ENCODE measurements at places on chromosomes 3 and 15.
A peak's percentile ranks its signal among the peaks of the same experiment; 100 is the strongest.

DNA sequence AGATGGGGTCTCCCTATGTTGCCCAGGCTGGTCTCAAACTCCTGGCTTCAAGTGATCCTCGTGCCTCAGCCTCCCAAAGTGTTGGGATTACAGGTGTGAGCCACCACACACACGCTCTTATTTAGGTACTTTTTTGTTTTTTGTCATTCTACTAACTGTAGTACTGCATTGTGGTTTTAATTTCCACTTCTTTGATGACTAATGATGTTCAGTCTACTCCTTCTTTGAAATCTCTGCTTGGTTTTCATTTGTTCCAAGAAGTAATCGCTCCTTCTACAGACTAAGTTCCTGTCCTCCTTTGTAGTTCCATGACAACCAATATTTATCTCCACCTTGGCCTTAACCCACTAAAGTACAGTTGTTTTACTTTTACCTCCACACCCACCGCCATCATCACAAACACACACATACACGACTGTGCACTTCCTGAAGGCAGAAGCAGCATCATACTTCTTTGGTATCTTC lies 529 bp upstream of the DLEC1 start:
- no peak for DNase-seq

GRCh38 chr3:66276705-66277274 lies 56.0 kb downstream of the SLC25A26 start:
- no peak for DNase-seq

DNA sequence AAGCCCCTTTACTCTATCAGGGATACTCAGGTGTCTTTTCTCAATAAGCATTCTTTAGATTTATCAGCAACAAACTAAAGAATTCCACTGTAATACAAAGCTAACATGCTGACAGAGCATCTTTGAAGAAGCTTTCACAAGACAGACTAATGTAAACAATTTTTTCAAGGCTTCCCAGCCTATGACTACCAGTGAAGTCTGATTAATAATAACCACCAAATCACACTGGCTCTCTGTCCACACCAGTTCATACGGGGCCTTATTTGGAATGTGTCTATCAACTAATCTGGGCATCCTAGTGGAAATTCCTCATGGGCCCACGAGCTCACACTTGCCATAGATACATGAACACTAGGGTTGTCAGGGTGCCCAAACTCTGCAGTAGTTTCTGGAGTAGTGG lies 84.5 kb downstream of the EFL1 start:
- no peak for DNase-seq

DNA sequence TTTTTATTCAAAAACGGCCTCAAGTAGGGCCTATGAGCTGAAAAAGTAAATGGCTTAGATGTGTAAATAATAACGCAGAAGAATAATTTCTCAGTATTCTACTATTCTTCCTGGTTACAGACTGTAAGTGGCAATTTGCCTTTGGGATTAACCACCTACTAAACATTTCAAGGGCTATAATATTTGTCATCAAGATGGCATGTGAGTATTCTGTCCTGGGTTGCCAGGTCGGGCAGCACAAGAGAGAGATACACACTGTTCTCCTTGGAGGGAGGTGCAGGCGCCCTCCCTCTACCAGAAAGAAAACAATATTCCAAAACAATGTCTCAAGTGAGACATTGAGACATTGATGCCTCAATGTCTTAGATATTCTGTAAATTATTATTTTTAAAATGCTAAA lies 278.4 kb downstream of the OCA2 start:
- DNase-seq: no peak

DNA sequence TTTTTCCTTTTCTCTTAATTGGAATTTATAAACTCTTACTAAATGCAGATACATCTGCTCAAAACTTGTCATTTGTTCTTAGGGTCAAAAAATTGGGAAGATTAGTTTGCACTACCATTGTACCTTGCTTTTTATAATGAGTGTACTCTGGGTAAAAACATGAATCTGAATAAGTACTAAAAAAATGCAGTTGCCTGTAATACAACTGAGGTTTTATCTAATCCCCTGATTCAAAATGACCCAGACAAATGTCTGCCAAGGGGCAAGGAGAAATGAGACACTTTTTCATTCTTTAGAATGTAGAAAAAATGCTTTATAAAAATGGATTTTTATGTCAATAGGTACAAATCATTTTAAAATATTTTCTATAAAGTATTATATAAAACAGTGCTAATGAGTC lies 42.4 kb downstream of the RASA2 start:
- no peak for DNase-seq

DNA sequence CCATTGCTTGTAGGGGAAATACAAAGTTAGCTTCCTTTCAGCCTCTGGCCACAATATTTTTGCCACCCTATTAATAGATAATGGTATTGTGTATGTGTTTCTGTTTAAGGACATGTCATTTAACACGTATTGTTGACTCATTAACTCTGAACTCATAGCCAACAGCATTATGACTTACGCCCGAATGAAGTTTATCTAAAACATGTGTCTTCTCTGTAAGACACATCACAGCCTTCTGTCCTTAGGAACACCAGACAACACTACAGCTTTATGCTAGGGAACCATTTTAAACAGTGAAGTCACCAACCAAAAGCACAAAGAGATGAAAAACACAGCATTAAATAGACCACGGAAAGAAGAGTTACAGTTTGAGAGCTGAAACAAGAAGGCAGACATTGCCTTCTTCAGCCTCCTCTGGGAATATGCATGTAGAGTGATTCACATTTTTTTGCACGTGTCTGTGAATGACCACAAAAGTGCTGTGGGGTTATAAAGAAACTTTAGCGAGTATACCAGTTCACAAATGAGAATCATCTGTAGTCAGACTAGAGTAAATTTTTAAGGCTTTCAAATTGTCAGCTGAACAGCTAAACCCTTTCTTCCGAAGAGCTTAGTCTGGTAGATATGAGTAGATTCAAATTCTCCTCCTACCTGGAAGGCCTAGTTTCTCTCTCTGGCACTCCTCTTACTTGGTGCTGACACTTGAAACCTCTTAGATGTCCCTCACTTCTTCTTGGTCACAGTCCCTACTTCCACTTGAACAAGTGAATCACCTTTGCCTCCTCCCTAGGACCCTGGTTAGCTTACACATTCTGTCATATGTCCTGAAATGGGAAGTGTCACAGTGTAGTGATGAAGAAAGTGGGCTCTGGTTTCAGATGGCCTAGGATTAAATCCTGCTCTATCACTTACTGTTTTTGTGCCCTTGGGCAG lies 32.2 kb downstream of the MCTP2 start:
- DNase-seq: peak; percentile 59

GRCh38 chr3:151843275-151843674 lies 29.4 kb downstream of the AADAC start:
- no peak for DNase-seq

GRCh38 chr15:100770661-100771584 lies 108.7 kb upstream of the ALDH1A3 start:
- no peak for DNase-seq

- DNase-seq: no peak
Observed at GRCh38 chr3:33848624-33849347, 50.4 kb downstream of the PDCD6IP start.

GRCh38 chr3:56303487-56303886 lies 164.8 kb downstream of the ERC2 start:
- no peak for DNase-seq

DNA sequence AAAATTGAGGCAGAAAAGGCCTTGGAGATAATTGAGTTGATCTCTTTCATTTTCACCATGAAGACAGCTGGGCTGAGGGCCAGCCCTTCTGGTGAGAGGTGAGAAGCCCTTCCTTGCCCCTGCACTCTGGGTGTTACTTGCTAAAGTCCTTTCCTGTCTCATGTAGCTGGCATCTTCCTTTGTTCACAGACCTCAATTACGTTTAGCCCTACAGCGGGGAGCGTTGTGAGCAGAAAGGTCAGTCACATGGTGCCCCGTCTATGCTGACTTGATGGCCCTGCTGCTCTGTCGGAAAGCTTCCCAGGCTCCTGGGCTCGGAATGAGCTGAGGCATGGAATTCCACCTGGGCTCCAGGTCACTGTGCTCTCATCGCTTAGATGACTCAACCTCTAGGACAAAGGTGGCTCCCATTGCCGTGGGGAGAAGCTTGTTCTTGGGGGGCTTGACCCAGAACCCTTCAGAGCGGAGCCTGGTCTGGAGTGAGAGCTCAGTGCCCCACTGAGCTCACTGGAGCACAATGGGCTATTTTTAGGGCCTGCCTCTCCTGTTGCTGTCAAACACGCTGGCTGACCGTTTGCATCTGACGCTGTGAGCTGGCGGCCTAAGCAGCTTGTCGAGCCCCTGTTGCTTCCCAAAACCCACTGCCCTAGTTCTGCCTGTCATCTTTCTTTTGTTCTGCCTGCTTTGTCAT lies 47.0 kb downstream of the RPLP1 start:
- DNase-seq: no peak

GRCh38 chr15:66877477-66878271 lies 175.6 kb downstream of the SMAD6 start:
- DNase-seq: no peak

DNA sequence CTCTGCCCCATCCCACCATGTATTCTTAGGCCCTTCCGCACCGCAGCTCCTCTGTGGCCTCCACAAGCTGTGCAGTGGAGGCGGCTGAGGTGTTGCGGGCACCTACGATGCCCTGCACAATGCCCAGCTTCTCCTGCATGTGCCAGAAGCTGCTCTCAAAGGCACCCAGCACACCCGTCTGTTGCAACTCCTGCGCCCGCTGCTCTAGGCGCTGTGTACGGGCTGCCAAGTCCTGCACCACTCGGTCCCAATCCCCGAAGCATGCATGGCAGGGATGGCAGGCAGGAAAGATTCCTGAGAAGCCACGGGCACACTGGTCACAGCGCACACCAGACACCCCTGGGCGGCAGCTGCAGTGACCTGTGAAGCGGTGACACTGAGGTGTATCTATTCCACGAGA lies 3.1 kb upstream of the USP19 start:
- DNase-seq: no peak

DNA sequence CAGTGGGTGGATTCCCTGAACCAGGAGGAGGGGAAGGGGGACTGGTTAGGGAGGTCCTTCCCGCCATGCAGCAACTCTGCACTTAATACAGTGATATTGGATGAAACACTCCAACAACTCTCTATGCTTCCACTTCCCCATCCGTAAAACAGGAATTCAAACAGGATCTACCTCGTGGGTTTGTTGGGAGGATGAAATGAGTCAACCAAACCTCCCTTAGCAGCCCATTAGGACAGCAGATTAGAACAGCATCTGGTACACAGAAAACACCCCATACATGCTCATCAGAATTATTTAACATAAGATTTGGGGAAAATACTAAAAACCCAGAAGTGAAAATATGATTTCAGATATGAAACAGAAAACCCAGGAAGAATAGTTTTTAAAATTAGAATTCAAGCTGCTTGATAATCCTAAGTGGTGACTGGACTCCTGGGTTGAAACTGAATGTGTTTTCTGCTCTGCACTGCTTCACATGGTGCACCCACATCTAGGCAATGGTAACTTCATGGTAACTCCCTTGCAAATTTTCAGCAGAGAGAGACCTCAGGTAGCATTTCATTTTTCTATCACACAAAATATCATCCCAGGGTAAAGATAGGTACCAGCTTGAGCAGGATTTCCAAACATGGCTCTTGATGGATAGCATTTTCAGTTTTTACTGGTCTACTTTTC lies 326.8 kb upstream of the FRG2C start:
- DNase-seq: no peak

GRCh38 chr3:166201476-166201875 lies 364.3 kb upstream of the BCHE start:
- DNase-seq: no peak

DNA sequence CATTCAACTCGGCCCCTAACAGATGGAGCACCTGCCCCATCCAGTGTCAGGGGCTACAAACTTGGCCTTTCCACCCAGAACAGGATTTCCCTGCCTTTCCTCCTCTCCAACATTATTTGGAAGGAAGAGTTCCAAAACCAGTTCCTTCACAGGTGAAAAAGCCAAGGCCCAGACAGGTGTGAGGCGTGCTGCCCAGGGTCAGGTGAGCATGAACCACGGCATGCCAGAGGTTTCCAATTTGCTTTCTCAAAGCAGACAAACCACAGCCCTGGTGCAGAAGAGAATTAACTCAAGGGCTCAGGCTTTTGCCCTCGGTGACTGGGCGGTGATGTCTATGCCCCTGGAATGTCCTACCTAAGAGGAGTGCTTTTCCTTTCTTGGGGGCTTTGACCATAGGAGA lies 43.2 kb downstream of the LDHAL6B start:
- no peak for DNase-seq

- no peak for DNase-seq
Observed at GRCh38 chr3:42685891-42686820, 819 bp downstream of the KLHL40 start.

DNA sequence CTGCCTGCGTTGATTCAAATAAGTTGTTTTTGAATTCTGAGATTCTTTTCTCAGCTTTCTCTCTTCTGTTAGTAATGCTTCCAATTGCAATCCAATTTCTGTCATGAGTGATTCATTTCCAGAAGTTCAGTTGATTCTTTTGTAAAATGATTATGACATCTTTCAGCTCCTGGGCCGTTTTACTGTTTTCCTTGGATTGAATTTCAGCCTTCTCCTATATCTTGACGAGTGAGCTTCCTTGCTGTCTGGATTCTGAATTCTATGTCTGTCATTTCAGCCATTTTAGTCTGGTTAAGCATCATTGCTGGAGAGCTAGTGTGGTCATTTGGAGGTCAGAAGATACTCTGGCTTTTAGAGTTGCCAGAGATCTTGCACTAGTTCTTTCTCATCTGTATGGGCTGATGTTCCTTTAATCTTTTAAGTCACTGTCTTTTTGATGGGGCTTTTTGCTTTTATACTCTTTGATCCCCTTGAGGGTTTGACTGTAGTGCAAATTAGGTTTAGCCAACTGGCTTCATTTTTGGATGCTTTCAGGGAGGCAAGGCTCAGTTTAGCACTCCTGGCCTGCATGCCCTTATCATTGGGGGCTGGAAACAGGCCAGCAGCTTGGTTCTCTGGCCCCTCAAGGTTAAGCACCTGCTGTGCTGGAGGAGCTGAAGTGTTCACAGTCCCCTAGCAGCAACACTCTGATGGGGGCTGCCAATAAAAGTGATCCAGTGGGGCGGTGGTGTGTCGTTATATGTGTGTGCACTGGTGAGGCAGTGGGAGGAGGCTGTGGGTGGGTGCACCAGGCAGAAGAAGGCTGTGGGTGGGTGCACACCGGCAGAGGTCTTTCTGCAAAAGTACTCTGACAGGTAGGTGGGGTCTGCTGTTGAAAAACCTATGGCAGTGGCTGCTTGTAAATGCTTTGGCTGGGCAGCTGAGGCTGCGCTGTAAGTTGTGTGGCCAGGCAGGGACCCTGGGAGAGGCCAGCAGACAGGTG lies 51.2 kb downstream of the MCTP2 start:
- no peak for DNase-seq

DNA sequence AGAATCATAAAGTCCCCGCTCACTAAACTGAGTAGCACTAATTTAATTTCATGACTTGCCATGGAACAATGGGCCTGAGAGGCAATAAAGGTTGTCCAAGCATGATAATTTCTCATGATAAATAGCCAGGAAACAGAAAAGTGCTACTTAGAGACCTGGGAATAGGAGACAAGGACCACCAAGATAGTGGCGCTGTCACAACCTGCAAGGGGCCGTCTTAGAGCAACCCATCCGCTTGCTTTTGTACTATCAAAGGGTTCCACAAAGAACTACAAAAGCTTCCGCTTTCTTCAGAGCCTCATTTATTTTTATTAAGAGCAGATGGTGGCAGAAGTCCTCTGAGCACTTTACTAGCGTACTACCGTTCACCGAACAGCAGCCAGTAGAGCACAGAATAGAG lies 421.7 kb upstream of the GRM7 start:
- no peak for DNase-seq

Data from BJ (cell line).